Stimulated activated CD4-positive, alpha-beta T cell treated with anti-CD3 and anti-CD28 coated beads, Interleukin-15, amount 100 ng/mL, for 1 hour (primary cell): ENCODE measurements at places on chromosomes 16 and 17.
A peak's percentile ranks its signal among the peaks of the same experiment; 100 is the strongest.

DNA sequence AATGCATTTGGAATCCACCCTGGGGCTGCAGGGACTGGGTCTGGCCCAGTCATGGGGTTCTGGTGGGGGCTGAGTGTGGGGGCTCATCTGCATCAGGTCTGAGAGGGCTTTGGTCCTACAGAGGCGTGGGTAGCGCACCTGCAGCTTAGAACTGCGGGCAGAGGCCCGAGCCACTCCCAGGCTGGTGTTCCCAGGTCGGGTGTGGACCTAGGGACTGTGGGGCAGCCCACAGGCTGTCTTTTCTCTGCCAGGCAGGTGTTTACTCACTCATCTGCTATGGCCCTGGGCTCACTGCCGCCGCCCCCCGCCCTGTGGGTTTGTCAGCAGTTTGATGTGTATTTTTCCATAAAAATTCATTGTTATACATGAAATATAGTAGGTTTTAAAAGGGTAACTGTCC lies 27.0 kb upstream of the DOC2B start:
- DNase-seq = no peak

DNA sequence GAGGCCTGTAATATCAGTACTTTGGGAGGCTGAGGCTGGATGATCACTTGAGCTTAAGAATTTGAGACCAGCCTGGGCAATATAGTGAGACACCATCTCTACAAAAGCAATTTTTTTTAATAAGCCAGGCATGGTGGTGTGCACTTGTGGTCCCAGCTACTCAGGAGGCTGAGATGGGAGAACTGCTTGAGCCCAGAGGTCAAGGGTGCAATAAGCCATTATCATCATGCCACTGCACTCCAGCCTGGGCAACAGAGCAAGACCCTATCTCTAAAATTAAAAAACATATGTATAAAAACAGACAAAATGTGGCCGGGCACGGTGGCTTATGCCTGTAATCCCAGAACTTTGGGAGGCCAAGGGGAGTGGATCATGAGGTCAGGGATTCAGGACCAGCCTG lies 3.2 kb upstream of the ZNF785 start:
- DNase-seq = no peak

DNA sequence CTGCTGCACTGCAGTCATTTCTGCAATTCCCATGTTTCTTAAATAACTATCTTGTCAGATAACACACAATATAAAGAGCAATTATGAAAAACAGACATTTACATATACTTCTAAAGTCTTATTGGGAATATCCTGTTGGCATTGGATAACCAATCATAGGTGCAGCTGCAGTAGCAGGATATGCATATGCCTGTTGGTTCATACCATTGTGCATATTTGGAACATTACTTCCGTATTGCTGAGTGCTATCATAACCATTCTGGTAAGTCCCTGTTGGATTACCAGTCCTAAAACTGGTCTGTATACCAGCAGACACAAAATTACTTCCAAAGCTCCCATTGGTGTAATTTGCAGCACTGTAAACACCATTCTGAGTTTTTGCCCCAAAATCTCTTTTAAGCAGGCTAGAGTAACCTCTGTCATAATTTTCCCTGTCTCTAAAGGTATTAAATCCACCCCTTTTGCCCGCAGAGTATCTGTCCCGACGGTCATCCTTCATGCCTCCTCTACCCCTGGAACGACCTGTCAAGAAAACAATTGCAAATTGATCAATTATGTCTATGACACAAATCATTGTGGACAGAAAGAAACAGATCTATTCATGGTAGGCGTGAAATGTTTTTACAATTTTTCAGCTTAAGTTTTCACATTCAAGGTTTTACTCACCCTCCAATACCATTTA lies 3.1 kb upstream of the POLG2 start:
- no peak for DNase-seq

DNA sequence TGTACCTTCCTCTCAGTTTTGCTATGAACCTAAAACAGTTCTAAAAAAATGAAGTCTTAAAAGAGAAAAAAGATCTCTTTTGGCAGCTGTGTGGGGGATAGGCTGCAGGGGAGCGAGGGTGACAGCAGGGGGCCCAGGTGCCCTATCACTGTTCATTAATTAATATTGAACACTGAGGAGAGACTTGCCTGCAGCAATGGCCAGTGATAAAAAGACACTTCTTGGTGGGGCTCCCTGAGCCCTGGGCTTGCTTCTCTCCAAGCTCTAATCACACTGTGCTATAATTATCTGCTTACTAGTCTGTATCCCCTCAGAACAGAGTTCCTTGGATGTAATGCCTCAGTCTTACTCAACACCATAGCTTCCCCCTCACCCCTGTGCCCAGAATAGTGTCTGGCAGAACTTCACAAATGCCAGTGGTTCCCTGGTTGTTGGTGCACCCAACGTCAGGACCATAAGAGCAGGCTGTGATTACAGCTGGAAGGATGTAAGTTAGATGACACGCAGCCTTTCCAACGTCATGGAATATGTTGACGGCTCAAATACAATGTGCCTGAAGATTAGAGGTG lies 52.0 kb upstream of the IRX6 start:
- DNase-seq = no peak

DNA sequence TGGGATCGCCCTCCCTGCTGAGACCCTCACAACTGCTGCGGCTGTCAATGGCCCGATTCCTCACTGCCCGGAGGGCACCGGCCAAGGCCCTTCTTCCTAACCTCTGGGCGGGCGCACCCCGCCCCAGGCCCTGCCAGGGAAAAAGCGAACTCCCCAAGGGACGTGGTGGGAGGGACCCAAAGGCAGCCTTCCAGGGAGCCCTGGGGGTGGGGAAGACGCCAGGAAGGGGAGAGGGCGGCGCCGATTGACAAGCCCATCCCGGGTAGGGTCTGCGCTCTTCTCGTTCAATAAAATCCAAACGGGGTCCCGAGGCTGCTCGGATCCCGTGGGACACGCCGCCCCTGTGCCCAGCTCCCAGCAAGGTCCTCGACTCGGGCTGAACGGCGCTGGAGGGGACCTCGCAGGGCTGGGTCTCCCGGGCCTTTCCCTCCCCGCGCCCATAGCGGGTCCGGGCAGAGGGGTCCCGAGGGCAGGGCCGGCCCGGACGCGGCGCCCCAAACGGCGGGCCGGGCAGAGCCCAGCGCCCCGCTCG lies 416 bp downstream of the KIFC3 start:
- DNase-seq = no peak

DNA sequence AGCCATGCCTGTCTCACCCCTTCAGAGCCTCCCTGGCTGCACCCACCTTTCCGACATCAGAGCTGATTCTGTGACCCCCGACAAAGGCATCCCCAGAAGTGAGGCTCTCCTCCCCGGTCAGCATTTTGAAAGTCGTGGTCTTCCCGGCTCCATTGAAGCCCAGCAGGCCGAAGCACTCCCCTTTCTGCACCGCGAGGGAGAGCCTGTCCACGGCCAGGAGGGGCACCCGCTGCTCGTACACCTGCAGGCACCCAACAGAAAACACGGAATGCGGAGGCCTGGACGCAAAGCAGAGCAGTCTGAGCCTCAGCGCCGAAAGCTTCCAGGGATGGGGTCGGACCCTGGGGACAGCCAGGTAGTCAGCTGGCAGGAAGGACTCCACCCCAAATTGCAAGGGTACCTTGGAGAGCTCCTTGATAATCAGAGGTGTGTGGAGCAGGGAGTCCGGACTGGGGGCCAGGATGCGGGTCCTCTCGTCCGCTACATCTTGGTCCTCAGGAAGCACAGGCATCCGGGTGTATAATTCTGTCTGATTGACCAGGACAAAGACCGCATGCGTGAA lies 13.1 kb upstream of the RNPS1 start:
- DNase-seq = no peak

GRCh38 chr16:73177729-73178295 lies 129.9 kb upstream of the ZFHX3 start:
- DNase-seq = no peak

GRCh38 chr16:69133373-69133954 lies 1.0 kb downstream of the UTP4 start:
- no peak for DNase-seq

- no peak for DNase-seq
Observed at GRCh38 chr17:56441308-56441707, 152.2 kb upstream of the NOG start.

DNA sequence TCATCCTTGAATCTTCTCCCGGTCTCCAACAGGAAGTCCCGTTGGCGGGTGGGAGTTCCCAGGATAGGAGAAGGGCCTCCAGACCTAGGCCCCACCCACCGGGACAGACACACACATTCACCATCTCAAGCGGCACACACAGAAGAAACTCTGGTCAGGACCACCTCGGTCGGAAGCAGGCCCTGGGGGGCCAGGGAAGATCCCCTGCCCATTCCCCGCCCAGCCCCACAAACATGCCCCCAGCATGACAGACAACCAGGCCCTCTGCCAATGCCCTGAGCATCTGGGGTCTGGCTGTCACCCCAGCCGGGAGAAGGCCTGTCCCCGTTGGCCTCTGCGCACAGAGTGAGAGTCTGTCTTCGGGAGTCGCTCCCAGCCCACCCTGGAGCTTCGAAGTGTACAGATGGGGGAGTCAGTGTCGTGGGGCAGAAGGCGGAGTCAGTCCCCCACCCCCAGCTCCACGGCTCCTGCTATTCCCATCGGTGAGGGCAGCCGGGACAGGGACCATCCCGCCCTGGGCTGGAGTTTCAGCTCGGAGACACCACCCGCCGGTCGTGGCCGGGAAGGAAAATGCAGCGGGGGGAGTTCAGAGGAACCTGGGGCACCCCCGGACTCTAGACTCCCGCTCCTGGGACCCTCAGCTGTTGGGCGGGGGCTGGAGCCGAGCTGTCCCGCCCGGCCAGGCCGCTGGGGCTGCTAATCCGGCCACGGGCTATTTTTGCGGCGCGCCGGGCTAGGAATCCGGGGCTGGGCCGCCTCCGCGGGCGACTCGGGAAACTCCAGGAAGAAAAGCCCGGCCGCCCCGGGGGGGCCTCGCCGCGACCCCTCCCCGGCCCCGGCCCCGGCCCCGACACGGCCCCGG lies 660 bp downstream of the RHBDF1 start:
- no peak for DNase-seq

DNA sequence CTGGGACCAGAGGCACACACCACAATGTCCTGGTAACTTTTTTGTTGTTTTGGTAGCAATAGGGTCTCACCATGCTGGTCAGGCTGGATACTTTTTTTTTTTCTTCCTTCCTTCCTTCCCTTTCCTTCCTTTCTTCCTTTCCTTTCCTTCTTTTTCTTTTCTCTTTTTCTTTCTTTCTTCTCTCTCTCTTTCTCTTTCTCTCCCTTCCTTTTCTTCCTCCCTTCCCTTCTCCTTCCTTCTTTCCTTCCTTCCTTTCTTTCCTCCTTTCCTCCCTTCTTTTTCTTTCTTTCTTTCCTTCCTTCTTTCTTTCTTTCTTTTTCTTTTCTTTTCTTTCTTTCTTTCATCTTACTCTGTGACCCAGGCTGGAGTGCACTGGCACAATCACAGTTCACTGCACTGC lies 18.4 kb upstream of the ULK2 start:
- no peak for DNase-seq

- no peak for DNase-seq
Observed at GRCh38 chr17:73689596-73690275, 45.5 kb upstream of the SDK2 start.

DNA sequence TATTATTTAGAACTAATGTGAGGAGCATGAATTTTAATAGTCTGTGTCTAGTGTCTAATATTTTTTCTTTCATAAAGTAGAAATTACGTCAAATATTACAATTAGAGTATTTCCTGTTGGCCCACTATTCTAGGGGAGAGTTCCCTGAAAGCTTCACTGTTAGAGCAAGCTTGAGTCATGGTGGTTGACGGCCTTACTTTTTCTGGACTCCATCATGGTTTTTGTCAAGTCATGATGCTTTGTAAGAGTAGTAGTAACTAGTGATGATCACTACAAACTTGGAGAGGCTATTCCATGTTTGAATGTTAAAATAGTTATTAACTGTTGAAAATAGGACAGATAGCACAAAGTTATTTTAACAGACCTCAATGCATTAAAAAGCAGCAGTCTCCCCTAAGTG lies 1.7 kb downstream of the PSMD11 start:
- DNase-seq = no peak

GRCh38 chr16:72597938-72598337 lies 426.0 kb upstream of the PMFBP1 start:
- no peak for DNase-seq

GRCh38 chr16:85253084-85253941 lies 141.0 kb upstream of the CIBAR2 start:
- DNase-seq = peak; percentile 28

DNA sequence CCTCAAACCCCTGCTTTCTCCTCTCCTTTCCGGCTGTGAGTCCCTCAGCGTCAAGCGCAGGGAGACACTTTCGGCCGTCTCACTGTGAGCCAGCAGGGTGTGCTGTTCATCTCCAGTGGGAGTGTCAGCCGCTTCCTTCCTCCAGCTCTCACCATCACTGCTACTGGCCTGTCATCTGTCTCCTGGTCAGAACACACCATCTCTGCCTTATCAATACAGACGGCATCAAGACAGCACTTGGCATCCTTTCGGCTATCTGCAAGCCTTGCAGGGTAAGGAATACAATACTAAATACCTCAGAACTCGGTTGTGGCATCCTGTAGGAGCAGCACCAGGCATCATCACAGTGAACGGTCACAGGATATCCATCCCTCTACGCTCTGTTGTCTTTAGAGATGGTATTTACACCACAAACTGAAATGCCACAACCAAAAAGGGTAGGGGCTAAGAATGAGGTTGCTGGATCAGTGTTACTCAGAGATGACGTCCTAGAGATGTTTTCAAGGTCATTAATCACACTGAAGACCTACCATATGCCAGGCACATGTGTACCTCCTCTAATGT lies 20.7 kb upstream of the CMTM4 start:
- no peak for DNase-seq

DNA sequence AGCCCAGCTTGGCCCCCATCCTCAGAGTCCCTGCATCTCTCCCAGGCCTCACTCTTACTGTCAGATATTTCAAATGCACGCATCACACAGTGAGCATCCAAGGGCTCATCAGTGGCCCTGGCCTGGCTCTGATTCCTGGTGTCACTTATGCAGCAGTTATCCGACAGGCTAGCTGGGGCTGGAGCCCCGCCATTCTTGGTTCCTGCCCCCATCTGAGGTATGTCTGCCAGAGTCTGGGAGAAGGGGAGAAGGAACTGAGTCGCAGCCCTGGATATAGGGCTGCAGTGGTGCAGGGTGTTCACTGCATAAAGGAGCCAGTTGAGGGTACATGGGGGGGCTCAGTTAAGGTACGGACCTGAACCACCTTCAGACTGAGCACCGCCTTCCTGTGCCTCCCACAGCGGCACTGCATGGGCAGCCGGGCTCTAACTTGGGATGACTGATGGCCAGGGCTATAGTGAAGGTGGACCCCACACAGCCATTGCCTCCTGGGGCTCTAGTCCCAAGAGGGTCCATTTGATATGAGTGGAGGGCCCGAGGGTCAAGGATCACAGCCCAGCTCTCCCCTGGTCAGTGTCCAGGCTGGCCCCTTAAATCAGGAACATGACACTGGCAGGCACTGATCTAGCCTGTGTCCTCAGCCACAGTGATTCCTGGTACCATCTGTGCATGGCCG lies 1.8 kb upstream of the RASD1 start:
- no peak for DNase-seq
